ENCODE measurements at places on chromosomes 1 and 21.
A peak's percentile ranks its signal among the peaks of the same experiment; 100 is the strongest.

- no peak for DNase-seq
These were observed 24.7 kb upstream of the CNN3 start for GRCh38 chr1:94951509-94952208.

DNA sequence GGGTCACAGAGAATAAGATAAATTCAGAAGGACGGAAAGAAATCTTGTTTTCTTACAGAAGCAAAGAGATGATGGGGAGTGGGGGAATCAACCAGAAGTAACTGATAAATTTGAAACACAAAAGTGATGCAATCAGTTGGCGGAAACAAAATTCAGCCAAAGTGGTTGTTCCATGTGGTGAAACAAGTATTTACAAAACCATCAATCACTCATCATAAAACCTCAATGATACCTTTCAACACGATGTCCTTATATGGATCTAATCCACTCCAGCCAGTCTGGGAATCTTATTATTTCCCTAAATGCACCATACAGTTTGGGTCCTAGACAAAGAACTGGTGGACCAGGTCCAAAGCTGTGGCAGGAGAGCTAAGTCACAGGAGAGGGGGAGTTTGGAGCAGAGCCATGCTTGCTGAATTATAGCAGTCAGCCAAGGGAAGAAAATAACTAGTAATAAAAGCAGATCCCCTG is 303.8 kb upstream of the LRRC7 start:
- no peak for DNase-seq

- no peak for DNase-seq
These were observed 124.5 kb upstream of the TMEM51 start for GRCh38 chr1:15029036-15029435.

DNA sequence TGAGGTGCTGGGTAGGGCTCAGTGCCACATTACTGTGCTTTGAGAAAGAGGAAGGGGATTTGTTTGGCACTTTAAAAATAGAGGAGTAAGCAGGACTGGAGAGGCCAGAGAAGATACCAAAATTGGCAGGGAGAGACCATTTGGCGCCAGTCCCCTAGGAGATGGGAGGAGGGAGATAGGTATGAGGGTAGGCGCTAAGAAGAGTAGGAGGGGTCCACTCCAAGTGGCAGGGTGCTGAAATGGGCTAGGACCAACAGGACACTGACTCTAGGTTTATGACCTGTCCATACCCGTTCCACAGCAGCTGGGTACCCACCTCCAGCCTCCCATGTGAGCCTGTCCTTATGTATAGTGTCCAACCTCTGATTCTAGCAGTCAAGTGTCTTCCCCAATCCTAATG is 1.0 kb upstream of the CRTC2 start:
- DNase-seq, result no peak

DNA sequence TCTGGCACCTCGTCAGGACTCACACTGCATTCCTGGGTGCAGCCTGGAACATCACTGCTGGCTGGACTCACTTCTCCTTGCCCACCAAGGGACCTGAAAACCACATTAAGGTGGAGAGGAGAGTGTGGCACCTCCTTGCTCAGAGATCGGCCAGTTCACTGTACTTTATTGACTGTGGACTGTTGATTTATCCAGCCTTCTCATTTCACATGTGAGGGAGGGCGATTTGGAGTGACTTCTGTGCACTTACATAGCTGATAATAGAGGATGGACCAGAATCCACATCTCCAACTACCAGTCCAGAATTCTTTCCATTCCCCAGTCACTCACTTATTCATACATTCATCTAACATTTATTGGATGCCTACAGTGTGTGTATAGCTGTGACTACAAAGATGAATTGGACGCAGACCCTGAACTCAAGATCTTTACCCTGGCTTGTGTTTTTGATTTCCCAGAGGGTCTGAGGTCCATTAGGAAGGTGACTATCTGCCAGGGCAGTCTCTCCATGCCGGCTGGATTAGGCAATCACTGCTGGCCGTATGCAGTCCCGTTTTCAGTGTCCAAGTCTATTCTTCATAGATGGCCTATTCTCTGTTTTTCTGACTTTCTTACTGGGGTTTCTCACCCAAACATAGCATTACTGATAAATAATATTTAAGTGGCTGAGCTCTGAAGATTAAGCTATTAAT is 233.5 kb upstream of the SGIP1 start:
- no peak for DNase-seq

DNA sequence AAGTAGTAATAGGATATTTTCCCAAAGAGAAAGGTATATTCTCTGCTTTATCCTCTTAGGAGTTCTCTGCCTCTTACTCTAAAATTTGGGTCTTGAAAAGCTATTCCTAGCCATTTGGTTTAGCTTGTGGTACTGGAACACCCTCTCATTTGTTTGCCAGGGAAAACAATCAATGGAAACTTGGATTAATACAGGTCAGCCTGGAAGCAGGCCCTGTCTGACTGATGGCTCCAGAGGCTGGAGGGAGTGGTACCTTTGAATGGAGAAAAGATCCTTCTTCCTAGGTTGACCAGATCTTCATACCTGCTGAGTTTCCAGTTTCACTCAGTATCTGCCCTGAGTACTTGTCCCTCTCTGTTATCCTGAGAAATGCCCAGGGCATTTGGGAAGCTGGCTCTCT is 31.7 kb upstream of the IKBKE start:
- no peak for DNase-seq

GRCh38 chr1:64965366-64966157 is 787 bp downstream of the JAK1 start:
- peak; percentile 76 for DNase-seq

DNA sequence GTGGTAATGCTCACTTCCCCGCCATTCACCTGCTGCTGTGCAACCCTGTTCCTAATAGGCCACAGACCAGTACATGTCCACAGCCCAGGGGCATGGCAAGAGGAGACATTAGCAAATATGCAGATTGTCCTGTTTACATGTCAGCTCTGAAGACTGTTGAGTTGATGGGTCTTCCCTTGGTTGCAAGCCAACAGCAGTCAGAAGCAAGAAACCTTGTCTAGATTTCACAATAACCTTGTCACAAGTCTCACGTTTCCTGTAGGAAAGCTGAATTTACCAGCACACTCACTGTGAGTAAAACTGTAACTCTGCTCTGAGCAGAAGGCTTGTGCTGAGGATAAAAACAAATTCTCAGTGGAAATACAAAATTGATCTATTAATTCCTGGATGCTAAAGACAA is 195.1 kb downstream of the HLX start:
- no peak for DNase-seq

DNA sequence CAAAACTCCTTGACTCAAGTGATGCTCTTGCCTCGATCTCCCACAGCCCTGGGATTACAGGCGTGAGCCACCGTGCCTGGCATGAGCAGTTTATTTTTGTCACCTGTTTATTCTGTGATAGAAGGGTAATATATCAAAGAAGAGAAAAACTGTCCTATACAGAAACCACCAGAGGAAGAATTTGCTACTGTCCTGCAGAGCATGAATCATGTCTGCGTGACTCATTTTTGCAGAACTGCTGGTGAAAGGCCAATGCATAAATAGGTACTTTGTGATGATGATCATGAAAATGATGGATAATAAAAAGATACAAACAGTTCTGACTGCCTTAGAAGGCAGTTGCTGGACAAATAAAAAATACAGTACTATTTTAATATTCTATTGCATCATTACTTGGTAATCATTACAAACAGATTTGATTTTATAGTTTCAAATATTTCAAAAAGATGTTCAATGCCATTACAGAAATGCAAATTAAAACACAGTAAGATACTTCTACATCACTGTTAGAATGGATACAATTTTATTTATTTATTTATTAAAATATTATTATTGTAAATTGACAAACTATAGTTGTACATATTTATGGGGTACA is 26.5 kb downstream of the RIPPLY3 start:
- no peak for DNase-seq

GRCh38 chr1:47805921-47806361 is 191.2 kb downstream of the TRABD2B start:
- no peak for DNase-seq

GRCh38 chr1:159142391-159142663 is 29.1 kb upstream of the CADM3 start:
- DNase-seq, result no peak
